ENCODE measurements at places on chromosomes 13 and 19.

GRCh38 chr13:23598369-23598768 is 28.2 kb downstream of the TNFRSF19 start:
- no peak for DNase-seq

GRCh38 chr19:55353803-55354697 is 469 bp downstream of the COX6B2 start:
- DNase-seq: peak; percentile 56

GRCh38 chr19:58555920-58556621 is 1.2 kb upstream of the CHMP2A start:
- no peak for DNase-seq

- DNase-seq: no peak
These were observed 23.2 kb upstream of the ACOD1 start for GRCh38 chr13:76925115-76925514.

GRCh38 chr13:52845766-52846566 is 2.5 kb downstream of the PCDH8 start:
- DNase-seq: peak; percentile 43

DNA sequence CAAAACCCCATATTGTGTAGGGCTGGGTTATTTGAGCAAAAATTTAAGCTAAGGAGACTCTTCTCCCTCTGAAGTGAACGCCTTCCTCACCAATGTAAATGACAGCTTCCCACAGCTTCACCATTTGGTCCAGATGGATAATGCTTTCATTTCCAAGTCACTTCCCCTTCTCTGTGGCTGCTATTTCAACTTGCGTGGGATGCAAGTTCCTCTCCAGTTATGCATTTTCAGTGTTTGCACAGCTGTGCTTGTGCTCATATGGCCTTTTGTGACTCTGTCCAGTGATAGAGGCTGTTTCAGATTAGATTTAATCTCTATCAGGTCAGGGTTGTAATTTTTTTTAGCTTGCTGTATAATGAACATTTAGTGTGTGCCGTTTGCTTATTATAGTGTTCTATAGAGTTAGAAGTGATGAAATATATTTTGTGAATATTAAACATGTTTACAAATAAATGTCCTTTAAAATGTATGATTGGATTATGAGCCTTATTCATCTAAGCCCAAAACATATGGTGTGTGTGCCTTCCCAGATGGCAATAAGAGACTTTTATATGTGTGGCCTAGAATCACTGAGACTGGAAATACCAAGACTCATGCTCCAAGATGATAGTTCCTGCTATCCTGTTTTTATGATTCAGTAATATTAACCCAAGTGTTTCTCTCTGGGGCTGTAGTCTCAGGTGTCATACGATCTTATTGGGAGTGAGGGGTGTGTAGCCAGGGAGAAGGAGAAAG is 86.6 kb downstream of the TNFRSF19 start:
- no peak for DNase-seq

DNA sequence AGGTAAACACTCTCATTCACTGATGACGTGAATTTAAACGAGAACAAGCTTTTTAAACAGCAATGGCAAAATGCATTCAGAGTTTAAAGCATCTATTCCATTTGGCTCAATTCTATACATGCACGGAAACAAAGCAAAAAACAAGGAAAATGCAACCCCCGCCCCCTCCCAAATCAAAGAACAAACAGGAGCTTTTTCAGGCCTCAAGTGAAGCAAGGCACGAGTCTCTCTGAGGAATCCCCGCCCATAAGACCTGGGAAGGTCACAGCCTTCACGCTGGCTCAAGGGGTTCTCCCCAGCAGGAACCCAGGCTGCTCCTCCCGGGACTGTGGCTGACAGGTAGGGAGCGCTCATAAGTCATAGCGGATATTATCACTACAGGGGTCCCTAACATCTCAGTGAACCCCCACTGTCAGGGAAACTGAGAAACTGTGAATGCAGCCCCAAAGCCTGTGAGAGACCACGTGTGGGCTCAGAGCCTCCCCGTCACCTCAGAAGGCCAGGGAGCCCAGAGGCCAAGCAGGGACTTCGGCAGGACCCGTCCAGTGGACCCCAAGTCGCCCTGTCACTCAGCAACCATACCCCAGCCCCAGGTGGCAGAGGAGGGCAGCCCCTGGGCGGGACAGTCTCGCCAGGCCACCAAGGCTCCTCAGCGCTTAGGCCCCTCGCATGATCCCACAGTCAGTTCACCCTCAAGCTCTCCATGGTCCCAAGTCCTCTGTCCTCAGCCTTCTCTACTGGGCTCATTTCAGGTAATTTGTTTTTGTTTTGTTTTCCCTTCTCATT is 117.3 kb downstream of the ZDHHC20 start:
- no peak for DNase-seq

GRCh38 chr19:3609779-3610719 is 3.4 kb upstream of the TBXA2R start:
- no peak for DNase-seq

Data from stimulated activated CD4-positive, alpha-beta T cell treated with anti-CD3 and anti-CD28 coated beads, Interleukin-1b, Interleukin-23, amount 100 ng/mL, for 48 hours (primary cell).